ENCODE measurements at places on chromosomes 5 and 9. TPM values are rescaled to one million over a fixed set of nuclear protein-coding genes. Genes with fewer than 3 reads are reported as not detected.
A peak's percentile ranks its signal among the peaks of the same experiment; 100 is the strongest.

Gene ZFP2
- 3.4 TPM for total RNA-seq

Gene WDR38
- not detected for total RNA-seq

Gene GABRA6
- total RNA-seq: not detected

Gene PCDHB4
- 6.2 TPM for total RNA-seq

Gene DPP7
- 153 TPM for total RNA-seq

Gene TRPM3
- total RNA-seq: 5.7 TPM

Gene DOCK8
- 20.2 TPM for total RNA-seq

Gene ARHGEF39
- 1.7 TPM for total RNA-seq

Gene WNT8A
- total RNA-seq: not detected

Gene TSLP
- 1.5 TPM for total RNA-seq

Gene TTC23L
- 0.62 TPM for total RNA-seq

Gene SMIM27
- total RNA-seq: 6.7 TPM

Gene PCDHA8
- total RNA-seq: 0.16 TPM

Gene AQP7
- total RNA-seq: 9.1 TPM

Gene TMEM252
- total RNA-seq: not detected

DNA sequence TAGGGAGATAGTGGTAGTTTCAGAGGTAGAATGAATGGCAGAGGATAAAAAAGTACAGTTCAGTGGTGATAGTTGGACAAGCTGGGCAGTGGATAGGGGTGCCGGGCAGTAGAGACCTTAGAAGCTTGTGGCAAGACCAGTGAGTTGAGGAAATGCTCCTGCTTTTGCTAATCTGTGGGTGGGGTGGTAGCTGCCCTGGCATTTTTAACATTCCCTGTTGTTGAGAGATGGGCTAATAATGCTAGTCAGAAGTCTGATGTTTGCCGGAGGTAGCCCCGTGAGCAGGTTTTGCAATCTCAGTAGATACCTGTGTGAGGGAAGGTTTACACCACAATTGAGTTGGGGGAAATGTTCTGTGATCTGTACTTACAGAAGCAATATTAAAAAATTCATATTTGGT, 91.1 kb downstream of the TRIO start:
- DNase-seq: no peak

DNA sequence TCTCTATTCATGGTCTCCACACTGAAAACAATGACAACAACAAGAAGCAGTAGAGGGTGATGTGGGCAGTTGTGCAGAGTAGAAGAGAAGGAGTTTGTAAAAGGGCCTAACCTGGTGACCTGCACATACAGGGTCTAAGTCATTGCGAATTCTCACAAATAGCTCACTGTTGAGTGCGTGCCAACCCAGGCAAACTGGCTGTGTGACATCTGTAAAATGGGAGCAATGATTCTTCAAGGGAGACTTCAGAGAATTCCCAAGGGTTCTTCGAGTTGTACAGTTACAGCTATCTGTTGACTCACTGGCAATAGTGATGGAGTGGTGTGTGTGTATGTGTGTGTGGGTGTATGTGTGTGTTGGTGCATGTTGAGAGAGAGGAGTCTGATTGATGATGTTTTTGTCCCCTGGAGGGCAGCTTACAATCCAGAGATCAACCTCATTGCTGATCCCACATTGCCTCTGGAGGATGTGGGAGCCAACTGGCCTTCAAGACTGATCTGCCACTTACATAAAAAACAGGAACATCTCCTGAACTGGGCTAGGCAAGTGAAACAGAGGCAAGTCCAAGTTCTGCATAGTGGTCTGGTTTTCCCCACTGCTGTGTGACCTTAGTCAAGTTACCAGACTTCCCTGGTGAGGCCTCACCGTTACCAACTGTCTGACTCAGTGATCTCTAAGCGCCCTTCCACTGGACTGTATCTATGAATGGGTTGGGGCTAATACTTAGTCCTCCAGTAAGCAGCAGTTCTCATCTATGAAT, 3.2 kb downstream of the FAT2 start:
- DNase-seq: no peak

DNA sequence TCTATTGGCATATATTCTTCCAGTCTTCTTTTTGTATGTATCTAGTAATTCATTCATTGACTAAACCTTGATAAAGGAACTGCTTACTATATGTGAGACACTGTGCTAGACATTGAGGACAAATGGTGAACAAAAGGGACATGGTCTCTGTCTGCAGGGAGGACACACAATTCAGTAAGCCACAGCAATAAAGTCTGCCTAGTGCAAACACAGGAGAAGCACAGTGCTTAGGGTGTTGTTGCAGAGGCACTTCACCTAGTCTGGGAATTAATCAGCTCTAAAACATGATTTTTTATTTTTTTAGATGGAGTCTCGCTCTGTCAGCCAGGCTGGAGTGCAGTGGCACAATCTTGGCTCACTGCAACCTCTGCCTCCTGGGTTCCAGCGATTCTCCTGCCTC, 6.4 kb upstream of the CCL28 start:
- DNase-seq: no peak

GRCh38 chr9:133928248-133928764, 63.8 kb downstream of the VAV2 start:
- DNase-seq: no peak

GRCh38 chr5:131394128-131394527, 130.3 kb downstream of the CDC42SE2 start:
- DNase-seq: no peak

DNA sequence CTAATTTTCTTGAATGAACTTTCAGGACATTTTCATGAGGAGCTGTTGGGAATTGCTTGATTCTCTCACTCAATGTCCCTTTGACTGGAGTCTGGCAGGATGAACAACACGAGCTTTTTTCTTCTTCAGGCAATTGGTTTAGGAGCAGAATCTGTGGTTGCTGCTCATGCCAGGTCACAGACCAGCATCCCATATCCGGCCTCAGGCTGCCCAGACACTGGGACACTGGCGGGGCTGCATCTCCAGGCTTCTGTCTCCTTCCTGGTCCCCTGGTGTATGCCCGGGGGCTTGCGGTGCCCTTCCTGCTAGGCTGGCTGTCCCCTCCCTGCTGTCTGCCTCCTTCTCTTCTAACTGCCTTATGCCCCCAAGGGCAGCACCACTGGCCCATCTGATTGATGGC, 311.5 kb upstream of the DAP start:
- DNase-seq: no peak

DNA sequence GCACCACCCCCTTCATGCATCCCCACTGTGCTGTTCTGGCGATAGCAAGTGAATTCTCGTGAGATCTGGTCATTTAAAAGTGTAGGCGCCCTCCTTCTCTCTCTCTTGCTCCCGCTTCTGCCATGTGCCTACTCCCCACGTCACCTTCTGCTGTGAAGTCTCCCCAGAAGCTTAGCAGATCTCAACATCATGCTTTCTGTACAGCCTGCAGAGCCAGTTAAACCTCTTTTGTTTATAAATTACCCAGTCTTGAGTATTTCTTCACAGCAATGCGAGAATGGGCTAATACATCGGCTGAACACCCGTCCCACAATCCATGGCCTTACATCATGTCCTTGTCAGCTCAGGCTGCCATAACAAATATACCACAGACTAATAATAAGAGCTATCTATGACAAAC, 17.4 kb downstream of the SHC3 start:
- no peak for DNase-seq

GRCh38 chr5:95735406-95735805, 4.3 kb downstream of the RHOBTB3 start:
- no peak for DNase-seq

DNA sequence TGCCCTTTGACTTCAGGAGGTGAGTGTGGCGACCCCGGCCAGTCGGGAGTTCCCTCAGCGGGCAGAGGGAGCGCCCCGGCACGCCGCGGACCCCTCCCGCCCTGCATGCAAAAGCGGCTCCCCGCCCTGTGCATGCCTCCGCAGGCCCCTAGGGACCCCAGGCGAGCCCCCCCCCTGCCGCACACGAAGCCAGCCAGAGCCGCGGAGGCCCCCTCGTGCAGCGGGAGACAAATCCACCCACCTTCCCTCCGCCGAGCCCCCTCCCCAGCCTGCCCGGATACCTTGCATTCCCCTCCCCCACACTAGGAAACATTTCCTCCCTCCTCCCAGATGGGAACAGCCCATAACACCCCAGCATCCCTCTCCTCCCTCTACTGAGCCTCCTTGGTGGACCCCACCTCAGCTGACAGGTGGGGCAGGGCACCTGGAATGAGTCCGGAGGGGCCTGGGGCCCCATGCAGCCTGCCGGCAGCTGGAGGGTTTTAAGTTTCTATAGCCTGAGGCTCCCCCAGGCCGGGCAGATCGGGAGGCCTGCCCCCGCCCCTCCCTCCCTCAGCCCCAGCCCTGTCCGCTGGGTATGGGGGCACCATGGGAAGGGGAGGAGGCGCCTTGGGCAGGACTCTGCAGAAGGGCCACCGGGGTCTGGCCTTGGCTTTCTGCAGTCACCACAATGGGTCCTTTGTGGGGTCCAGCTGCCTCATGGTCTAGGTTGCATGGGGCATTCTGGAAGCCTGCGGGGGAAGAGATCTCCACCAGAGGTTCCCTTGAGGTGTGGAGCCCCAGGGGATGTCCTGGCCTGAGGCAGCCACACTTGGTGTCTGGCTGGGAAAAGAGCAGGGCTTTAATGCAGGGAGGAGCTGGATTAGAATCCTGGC, 601 bp downstream of the ERGIC1 start:
- peak; percentile 80 for DNase-seq

DNA sequence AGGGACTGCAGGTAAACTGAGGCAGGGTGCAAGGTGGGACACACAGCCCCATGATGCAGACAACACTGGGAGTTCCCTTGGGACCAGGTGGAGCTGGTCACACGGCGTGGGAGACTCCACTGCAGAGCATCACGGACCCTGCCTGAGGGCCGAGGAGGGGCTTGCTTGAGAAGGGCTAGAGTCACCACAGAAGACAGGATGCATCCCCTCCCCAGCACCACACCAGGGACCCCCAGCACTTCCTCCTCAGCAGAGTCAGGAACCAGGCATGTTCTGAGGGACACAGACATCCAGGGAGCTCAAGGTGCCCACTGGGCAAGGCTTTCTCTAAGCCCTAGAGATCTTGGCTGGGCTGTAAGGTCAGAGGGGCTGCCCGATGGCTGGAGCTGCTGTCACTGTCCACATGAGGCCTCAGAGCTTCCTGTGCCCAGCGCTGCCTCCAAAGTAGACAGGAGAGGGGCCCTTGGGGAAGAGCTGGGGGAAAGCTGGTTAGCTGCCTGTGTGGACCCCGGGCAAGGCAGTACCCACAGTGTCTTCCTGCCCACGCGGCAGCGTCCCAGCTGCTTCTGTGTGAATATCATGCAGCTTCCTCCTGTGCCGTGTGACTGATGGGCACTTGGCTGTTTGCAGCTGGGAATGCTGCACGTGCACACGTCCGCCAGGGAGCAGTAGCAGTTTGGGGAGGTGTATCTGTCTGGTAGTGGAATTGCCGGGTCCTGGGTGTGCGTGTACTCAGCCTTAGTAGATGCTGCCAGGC, 176.6 kb downstream of the CACNA1B start:
- DNase-seq: peak; percentile 29

- DNase-seq: no peak
These were observed 4.6 kb downstream of the ZNF367 start for GRCh38 chr9:96413302-96414221.

DNA sequence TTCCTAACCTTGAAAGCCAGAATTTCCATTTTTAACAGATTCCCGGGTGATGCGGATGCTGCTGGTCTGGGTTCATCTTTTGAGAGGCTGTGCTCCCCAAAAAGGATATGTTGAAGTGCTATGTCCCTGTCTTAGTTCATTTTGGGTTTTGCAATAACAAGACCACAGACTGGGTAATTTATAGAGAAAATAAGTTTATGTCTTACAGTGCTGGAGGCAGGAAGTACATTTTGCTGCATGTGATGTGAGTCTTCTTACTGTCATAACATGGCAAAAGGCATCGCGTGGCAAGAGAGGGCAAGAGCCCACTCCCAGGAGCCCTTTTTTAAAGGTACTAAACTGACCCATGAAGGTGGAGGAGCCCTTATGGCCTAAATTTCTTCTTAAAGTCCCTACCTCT, 114.1 kb downstream of the DAPK1 start:
- no peak for DNase-seq

DNA sequence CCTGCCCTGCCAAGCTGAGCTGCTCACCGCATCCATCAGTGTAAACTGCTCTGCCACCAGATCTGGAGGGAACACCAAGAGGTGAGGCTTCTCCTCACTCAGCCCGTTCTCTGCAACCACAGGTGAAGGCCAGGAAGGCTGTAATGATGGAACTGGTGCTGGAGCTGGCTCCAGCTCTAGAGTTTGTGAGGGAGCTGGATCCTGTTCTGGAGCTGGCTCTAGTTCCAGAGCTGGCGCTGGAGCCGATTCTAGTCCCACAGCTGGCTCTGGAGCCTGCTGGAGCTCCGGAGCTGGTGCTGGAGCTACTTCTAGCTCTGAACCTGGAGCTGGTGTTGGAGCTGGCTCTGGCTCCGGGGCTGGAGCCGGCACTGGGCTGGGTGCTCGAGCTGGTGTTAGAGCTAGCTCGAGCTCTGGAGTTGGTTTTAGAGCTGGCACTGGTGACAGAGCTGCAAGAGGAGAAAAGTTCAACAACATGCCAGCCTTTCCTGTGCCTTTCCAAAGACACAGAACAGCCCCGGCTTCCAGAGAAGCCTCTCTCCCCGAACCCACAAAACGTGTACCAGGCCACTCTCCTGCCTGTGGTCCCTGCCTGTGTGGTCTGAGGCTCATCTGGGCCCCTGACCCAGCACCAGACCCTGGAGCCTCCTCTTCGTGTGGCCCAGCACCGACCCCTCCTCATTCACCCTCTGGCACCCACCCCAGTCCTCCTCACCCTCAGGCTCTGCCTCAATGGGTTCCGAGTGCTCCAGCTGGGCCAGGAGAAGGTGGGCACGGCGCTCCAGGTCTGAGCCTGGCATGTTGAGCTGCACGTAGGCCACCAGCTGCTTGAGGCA, 12.9 kb downstream of the RALGDS start:
- DNase-seq: peak; percentile 58

GRCh38 chr9:130138791-130139190, 33.4 kb upstream of the NCS1 start:
- peak; percentile 80 for DNase-seq

GRCh38 chr5:144336191-144336961, 165.7 kb downstream of the KCTD16 start:
- DNase-seq: no peak

- no peak for DNase-seq
These were observed 210.8 kb upstream of the ELL2 start for GRCh38 chr5:96172436-96172835.

DNA sequence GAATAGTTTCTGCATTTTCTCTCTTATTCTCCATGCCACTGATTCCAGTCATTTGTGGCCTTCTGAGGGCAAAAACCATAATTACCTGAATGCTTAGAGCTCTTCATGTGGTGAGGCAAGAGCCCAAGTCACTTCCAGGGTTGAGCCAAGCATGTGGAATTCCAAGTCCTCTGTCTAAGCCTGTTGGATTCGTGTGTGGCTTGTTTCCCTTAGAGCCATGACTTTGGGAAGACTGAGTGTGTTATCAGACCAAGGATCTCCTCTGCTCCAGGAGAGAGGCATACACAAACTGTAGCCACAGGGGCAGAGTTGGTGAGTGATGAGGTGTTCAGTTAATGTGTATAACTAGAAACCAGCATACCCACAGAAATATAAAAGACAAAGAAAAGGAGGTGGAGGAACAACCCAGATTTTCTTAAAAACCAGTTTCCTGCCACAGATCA, 27.1 kb downstream of the SLC22A5 start:
- no peak for DNase-seq

- no peak for DNase-seq
These were observed 83.3 kb upstream of the COL5A1 start for GRCh38 chr9:134558124-134558905.
